ENCODE measurements at places on chromosomes 6 and 20.

DNA sequence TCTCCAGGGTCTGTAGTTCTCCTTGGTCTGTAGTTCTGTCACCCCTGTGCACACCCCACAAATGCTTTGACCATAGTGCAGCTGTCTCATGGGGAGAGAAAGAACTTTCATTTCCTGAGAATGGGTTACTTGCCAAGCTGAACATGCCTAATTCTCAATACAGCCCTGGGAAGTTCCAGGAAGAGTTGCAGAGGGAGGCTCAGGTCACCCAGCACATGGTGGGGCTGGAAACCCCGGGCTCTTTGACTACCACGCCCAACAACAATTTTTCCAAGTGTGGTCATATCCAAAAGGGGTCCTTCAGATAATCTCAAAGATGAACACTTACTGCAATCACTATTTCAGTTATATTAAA, 2.2 kb upstream of the PTPRA start:
- no peak for DNase-seq

DNA sequence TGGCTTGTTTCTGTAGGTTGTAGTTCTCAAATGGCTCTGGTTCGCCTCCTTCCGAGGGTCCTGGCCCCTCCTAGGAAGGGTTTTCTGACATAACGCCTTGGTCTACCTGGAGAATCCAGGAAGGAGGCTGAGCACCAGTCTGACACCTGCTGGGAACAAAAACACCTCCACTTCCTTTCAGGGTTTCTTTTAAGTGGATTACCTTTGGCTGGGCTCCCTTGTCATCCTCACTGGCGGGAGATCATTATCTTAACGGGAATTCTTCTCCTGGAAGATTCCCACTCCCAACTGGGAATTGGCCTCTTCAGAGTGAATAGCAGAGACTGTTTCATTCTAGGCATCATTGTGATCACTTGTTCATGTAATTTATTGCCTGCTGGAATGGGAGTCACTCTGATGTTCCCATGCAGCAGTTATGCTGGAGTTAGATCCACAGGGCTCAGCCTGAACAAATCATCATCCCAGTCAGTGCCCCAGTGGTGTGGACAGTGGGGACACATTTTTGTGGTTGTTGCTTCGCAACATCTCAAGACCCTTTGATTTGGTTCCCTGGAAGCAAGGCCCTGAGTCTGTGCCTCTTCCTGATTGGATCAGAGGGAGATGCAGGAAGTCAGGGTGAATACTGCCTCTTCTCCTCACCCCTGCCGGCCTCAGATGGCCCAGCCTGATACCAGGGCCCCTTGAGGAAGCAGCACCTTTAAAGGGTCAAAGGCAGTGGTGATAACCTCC, 49.1 kb downstream of the LYRM2 start:
- no peak for DNase-seq

GRCh38 chr6:166389119-166389518, 6.4 kb upstream of the MPC1 start:
- no peak for DNase-seq

DNA sequence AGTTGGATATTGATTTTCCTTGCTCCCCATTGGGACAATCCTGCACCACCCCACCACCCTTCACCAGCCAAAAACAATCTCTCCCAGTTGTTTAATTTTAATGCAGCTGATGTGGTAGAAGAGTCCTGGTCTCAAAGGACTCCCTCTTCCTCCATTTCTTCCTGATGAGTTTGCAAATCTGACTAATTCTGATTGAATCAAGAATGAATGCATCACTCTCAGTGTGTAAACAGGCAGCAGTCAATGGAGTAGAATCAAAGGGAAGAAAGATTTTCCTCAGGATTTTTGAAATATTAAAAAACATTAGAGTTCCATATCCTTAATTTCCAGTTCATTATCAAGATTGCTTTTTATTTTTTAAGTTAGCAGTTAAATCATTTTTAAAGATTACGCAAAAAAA, 54.0 kb downstream of the PLG start:
- no peak for DNase-seq

Data from NCI-H146 (cell line).